ENCODE measurements at places on chromosomes 12 and 14.

DNA sequence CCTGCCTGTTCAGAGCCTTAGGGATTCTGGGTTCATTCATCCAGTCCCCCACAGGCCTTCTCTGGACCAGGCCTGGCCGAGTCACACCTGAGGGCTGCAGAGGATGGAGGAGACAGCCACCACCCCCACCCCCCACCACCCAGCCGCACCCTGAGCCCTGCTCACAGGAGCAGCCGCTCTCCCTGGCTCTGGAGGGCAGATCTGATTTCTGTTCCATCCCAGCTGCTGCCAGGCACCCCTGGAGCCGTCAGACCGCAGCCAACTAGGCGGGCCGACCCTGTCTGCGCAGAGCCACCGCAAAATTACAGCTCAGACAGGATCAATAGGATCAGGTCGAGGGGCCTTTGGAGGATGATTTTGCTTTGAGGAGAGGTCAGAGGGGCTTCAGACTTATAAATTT lies 154.6 kb upstream of the MYL2 start:
- no peak for ATAC-seq

- ATAC-seq: no peak
Measured at GRCh38 chr14:55272922-55273321, 1.7 kb downstream of the FBXO34 start.

DNA sequence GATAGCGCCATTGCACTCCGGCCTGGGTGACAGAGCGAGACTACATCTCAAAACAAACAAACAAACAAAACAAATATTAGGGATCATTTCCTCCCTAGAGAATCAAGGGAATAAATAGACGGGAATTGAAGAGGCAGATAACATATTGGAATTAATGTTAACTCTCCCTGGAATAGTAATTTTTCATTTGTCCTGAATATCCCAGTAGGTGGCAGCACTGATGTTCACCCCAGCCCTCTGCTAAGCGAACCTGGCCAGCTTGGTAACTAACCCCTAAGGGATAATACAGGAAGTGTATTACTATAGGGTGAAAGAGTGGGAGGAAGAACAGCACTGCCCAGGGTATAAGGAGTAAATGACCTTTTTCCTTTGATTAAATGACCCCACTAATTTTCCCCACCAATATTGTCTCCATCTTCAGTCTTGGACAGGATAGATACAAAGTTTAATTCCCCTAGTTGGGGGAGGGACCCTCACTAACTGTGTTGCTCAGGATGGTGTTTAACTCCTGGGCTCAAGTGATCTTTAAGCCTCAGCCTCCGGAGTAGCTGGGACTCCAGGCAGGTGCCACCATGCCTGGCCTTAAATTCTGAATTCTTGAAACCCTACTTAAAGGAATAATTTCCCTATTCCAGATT lies 40.5 kb downstream of the SLC2A14 start:
- peak; percentile 83 for ATAC-seq

GRCh38 chr12:67437011-67437410 lies 167.9 kb downstream of the CAND1 start:
- ATAC-seq: no peak

- no peak for ATAC-seq
Measured at GRCh38 chr14:102279688-102280348, 25.1 kb downstream of the MOK start.

GRCh38 chr12:101799774-101800173 lies 31.0 kb downstream of the GNPTAB start:
- no peak for ATAC-seq

GRCh38 chr14:65174783-65175182 lies 72.5 kb upstream of the MAX start:
- no peak for ATAC-seq

GRCh38 chr12:6615802-6616201 lies 8.6 kb upstream of the CHD4 start:
- no peak for ATAC-seq

- ATAC-seq: no peak
Measured at GRCh38 chr12:2463719-2464118, 331.1 kb upstream of the FKBP4 start.

DNA sequence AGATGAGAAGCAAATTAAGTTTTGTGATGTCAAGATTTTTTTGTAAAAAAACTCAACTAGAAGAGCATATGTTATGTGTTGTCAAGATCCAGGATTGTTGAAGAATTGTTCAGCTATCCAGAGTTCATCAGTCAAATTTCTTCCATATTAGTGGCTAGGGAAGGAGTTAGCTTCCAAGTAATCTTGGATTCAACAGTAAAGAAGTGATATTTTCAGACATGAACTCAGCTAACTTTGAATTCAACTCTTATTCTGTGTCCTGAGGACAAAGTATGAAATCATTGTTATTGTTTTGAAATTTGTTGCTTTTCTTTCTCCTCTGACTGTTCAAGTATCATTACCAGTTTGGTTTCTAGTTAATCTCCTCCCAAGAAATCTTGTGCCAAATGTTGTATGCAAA lies 589.3 kb upstream of the NOVA1 start:
- ATAC-seq: no peak

DNA sequence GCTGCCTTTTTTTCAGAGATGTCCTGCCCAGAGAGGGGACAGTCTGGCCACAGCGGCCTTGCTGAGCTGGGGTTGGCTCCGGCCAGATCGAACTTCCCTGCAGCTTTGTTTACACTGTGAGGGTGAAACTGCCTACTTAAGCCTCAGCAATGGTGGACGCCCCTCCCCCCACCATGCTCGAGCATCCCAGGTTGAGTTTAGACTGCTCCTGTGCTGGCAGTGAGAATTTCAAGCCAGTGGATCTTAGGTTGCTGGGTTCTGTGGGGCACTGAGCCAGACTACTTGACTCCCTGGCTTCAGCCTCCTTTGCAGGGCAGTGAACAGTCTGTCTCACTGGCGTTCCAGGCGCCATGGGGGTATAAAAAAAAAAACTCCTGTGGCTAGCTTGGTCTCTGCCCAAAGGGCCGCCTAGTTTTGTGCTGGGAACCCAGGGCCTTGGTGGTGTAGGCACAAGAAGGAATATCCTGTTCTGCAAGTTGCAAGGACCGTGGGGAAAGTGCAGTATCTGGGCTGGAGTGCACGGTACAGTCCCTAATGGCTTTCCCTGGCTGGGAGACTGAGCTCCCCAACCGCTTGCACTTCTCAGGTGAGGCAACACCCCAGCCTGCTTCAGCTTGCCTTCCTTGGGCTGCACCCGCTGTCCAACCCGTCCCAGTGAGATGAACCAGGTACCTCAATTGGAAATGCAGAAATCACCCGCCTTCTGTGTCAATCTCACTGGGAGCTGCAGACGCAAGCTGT lies 79.1 kb downstream of the LRIG3 start:
- no peak for ATAC-seq

DNA sequence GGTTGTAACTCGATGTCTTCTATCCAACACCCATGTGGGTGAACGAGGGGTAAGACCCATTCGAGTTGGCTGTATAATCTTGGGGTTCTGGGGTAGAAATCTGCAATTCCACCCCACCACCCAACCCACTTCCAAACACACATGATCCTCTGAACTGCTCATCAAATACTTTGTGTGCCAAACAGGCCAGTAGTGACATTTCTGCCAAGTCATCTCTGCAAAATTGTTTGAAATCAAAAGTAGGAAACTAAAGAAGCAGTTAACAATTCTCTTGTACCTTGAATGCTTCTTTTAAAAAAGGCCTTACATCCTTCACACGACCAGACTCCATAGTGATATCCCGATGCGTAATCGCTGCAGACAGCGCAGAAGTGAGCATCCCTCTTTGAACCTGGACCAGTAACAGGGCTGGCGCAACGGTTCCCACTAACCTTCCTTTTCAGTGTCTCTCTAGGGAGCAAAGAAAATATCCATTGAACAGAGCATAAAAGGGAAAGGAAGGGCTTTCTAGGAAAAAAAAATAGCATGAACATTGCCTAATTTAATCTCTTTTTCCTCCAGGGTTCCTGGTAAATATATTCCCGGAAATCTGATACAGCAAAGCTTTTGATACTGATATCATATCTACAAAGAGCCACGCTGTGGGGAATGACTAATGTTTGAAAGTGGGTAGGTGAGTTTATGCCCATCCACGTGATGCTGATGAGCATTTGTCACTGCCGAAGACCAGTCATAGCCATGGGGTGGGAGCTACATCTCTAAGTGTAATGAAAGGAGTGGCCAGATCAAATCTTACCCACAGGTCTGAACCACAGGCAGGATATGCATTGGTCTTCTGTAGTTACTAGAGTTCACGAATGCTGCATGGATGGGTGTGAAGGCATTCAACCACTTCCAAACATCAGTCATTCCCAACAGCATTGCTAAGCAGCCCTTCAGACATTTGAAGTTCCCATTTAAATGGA lies 14.2 kb downstream of the ESR2 start:
- ATAC-seq: no peak

GRCh38 chr12:121789233-121789781 lies 4.2 kb downstream of the RHOF start:
- ATAC-seq: no peak

DNA sequence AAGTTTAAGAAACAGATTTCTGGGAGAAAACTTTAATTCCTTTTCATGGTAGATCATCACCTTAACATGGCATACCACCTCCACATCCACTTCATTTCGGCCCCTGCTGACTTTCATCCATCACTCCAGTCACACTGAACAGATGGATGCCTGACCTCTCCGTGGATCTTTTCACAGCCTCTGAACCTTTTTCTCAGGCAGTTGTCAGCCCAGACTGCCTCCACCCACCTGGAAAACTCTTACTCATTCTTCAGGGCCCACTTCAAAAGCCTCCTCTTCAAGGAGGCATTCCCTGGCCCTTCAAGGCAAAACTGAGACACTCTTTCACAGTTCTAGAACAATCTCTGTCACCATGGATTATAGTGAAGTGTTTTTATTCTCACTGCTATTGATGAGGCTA lies 52.9 kb downstream of the GXYLT1 start:
- ATAC-seq: peak; percentile 28

DNA sequence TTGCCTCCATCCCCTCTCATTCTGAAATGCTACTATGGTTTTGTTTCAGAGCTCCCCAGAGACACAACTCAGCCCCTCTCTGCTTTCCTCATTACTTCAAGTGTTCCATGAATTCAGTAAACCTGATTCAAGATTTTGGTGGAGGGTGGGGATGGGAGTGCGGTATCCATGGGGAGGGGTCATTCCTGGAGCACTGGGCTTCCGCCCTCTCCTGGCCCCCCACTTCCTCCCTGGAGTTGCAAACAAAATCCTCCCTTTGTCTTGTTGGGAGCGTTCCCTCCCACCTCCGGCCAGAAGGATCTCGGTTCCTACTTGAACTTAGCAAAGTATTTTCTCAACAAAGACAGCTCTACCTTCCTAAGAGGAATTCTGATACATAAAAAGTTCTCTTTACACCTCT lies 71.8 kb upstream of the LTA4H start:
- ATAC-seq: no peak

GRCh38 chr12:113479590-113480335 lies 8.1 kb upstream of the LHX5 start:
- ATAC-seq: no peak
